ENCODE measurements at places on chromosomes 2 and 18. TPM values are rescaled to one million over a fixed set of nuclear protein-coding genes. Genes with fewer than 3 reads are reported as not detected.

- DNase-seq = no peak
- H3K36me3 ChIP-seq = peaks cover 19% of the 10 kb centered on the region
- no peak overlapping the region for H3K4me3 ChIP-seq
- H3K27ac ChIP-seq = no peak overlapping the region
Observed at GRCh38 chr2:240127911-240128607, 8.0 kb downstream of the COPS9 start.

DNA sequence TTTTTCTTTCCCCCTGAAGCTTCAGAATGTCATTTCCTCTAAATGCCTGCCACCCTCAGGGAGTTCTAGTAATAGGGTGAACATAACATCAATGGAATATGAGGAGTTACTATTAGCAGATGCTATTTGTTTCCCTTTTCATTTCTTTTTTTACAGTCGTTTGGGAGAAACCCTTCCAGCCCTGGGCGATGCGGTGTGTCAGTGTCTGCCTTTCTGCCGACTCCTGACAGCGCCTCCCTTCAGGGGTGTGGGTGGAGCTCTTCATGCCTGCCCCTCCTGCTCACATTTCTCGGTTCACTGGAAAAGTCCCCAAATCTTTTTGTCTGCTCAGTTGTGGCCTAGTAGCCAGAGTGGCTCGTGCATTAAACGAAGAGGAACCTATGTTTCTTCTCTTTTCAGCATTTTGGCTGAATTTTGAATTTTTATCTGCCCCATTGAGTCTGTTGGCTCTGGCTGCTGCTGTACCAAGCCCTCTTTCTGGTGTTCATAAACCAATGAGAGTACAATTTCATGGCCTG lies 72.3 kb downstream of the FMNL2 start:
- no peak overlapping the region for H3K27ac ChIP-seq
- DNase-seq = no peak
- peaks cover 22% of the 10 kb centered on the region for H3K4me1 ChIP-seq
- H3K4me3 ChIP-seq = no peak overlapping the region

The IL1F10 gene
- total RNA-seq = not detected

GRCh38 chr18:28802546-28802945 lies 625.6 kb upstream of the CDH2 start:
- DNase-seq = peak; percentile 71
- no peaks in the 10 kb centered on the region for H3K27me3 ChIP-seq
- peak overlapping the region; percentile 52 for H3K27ac ChIP-seq
- H3K36me3 ChIP-seq = no peaks in the 10 kb centered on the region

- no peaks in the 10 kb centered on the region for H3K36me3 ChIP-seq
- DNase-seq = no peak
- H3K4me1 ChIP-seq = no peaks in the 10 kb centered on the region
- H3K27ac ChIP-seq = no peak overlapping the region
Observed at GRCh38 chr18:21057112-21057511, 54.5 kb downstream of the ROCK1 start.

- no peaks in the 10 kb centered on the region for H3K4me1 ChIP-seq
- peaks cover 66% of the 10 kb centered on the region for H3K27me3 ChIP-seq
- H3K4me3 ChIP-seq = no peak overlapping the region
- no peaks in the 10 kb centered on the region for H3K36me3 ChIP-seq
Observed at GRCh38 chr2:107437807-107438206, 388.9 kb upstream of the RGPD4 start.

DNA sequence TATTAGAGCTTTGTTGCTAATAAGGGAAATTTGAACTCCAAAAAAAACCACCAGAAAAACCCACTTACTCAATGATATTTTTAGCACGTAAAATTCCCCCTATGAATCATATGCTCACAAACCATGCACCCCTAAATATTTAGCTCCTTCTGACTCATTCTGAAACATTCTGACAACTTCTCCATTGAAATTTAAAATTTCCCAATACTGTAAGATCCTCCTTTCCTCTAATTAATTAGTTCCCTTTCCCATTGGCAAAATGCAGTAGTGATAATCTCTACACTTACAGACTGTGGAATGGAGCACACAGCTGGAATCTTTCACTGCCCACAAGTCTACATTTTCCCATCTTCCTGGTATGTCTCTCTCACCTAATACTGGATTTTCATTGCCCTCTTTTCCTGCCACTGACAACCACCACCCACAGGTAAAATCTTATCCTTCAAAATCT lies 215.8 kb upstream of the ACVR2A start:
- H3K36me3 ChIP-seq = no peaks in the 10 kb centered on the region
- no peak overlapping the region for H3K27ac ChIP-seq
- no peaks in the 10 kb centered on the region for H3K27me3 ChIP-seq
- H3K4me1 ChIP-seq = peaks cover 4% of the 10 kb centered on the region

DNA sequence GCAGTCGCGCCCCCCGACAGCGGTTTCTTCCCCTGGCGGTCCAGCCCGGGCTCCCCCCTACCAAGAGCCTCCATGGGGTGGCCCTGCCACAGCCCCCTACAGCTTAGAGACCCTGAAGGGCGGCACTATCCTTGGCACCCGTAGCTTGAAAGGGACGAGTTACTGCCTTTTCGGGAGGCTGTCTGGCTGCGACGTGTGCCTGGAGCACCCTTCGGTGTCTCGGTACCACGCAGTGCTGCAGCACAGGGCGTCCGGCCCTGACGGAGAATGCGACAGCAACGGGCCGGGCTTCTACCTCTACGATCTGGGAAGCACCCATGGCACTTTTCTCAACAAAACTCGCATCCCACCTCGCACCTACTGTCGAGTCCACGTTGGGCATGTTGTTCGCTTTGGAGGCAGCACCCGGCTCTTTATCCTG lies 475 bp downstream of the SLC4A1AP start:
- peak overlapping the region; percentile 71 for H3K27ac ChIP-seq
- peaks cover 36% of the 10 kb centered on the region for H3K4me1 ChIP-seq
- H3K27me3 ChIP-seq = no peaks in the 10 kb centered on the region
- peak overlapping the region; percentile 95 for H3K4me3 ChIP-seq
- H3K36me3 ChIP-seq = peaks cover 29% of the 10 kb centered on the region

DNA sequence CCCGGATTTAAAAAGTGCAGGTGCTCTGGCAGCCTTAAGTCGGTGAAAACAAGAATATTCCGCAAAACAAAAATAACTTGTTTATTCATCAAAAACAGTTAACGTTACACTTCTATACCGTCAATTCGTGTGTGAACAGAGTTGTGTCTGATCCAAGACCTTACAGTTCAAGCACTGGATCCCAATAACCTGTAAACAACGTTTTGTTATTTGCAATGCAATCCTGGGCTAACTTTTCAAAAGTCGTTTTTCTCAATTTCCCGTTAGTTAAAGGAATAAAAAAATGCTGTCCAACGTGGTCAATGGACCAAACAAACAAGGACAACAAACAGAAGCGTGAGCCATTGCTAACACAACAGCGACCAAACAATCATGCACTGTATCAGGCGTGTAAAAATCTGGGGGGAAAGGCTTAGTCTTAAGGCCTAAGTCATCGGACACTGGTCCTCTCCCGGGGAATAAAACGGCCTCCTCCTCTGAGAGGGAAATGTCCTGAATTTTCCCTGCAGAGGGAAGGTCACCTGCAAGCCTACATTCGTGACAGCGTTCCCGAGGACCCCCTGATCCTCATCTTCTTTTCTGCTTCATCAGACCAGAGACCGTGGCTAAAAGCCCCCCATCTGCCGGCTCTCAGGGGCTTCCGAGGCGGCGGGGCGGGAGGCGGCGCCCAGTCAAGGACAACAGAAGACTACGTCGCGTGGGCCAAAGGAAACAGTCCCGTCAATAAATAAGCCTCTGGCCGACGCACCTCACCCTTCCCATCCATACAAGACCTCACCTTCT lies 490 bp downstream of the NDUFS1 start:
- H3K27me3 ChIP-seq = no peaks in the 10 kb centered on the region
- peaks cover 40% of the 10 kb centered on the region for H3K36me3 ChIP-seq
- peak overlapping the region; percentile 70 for H3K27ac ChIP-seq
- peaks cover 27% of the 10 kb centered on the region for H3K4me1 ChIP-seq
- H3K4me3 ChIP-seq = peak overlapping the region; percentile 87

The UBR3 gene
- total RNA-seq = 30.9 TPM

- no peaks in the 10 kb centered on the region for H3K36me3 ChIP-seq
- no peak for DNase-seq
- no peak overlapping the region for H3K4me3 ChIP-seq
- no peaks in the 10 kb centered on the region for H3K27me3 ChIP-seq
- no peak overlapping the region for H3K27ac ChIP-seq
Observed at GRCh38 chr2:8653485-8653884, 28.4 kb upstream of the ID2 start.

DNA sequence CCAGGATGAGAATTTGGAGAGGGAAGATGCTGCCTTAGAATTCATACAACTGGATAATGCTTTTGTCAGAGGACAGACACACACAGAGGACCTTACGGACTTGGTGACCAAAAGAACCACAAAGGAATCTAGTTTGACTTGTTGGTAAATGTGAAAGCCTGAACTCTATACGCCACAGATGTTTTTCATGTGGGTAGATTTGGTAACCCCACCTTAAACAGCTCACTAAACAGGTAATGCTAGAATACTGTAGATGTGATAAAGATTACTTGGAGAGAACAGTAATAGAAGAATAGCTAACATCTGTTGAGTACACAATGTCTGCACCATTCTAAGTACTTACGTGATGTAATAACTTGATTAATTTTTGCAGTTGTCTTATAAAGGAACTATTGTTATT lies 24.1 kb downstream of the ANXA4 start:
- DNase-seq = peak; percentile 79
- peaks cover 60% of the 10 kb centered on the region for H3K4me1 ChIP-seq
- no peaks in the 10 kb centered on the region for H3K27me3 ChIP-seq
- H3K36me3 ChIP-seq = 0 out of 2 replicates have a peak, but pooled peaks cover 3% of the 10 kb centered on the region
- no peak overlapping the region for H3K4me3 ChIP-seq
- H3K27ac ChIP-seq = peak overlapping the region; percentile 44

The ZNF396 gene
- total RNA-seq = 0.95 TPM

- H3K36me3 ChIP-seq = no peaks in the 10 kb centered on the region
- H3K4me1 ChIP-seq = peaks cover 6% of the 10 kb centered on the region
- no peak overlapping the region for H3K27ac ChIP-seq
- H3K27me3 ChIP-seq = no peaks in the 10 kb centered on the region
Observed at GRCh38 chr18:51191128-51191717, 6.3 kb downstream of the MEX3C start.

- H3K27ac ChIP-seq = no peak overlapping the region
- DNase-seq = no peak
- H3K4me1 ChIP-seq = no peaks in the 10 kb centered on the region
- no peaks in the 10 kb centered on the region for H3K27me3 ChIP-seq
Observed at GRCh38 chr2:8669157-8669817, 12.6 kb upstream of the ID2 start.

GRCh38 chr2:151729415-151729811 lies 4.9 kb downstream of the NEB start:
- no peak for DNase-seq
- no peak overlapping the region for H3K27ac ChIP-seq
- H3K27me3 ChIP-seq = peaks cover 73% of the 10 kb centered on the region
- no peak overlapping the region for H3K4me3 ChIP-seq
- no peaks in the 10 kb centered on the region for H3K4me1 ChIP-seq
- H3K36me3 ChIP-seq = no peaks in the 10 kb centered on the region

DNA sequence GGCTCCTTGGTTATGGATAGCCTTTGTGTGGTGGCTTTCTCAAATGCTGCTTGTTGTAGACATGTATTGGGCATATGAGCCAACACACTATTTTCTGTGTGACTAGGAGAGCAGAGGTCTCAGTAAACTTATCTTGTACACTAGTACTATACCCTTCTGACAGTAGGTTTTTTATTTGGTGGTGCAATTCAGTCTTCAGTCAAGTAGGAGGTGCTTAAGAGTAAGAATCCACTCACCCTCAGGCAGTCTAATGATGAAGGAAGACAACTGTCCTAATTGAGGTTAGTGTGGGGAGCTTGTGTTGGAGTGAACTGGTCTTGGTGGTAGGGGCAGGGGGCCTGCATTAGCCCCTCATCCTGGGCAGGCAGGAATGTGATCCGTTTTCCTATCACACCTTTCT lies 164.0 kb downstream of the SLC4A10 start:
- no peak for DNase-seq
- H3K27ac ChIP-seq = no peak overlapping the region
- H3K36me3 ChIP-seq = no peaks in the 10 kb centered on the region
- H3K4me1 ChIP-seq = no peaks in the 10 kb centered on the region
- no peaks in the 10 kb centered on the region for H3K27me3 ChIP-seq

Measured in PC-3 (cell line).